ENCODE measurements at places on chromosomes 1 and 21.
A peak's percentile ranks its signal among the peaks of the same experiment; 100 is the strongest.

GRCh38 chr1:1021010-1021919 lies 1.3 kb downstream of the AGRN start:
- peak; percentile 28 for DNase-seq

DNA sequence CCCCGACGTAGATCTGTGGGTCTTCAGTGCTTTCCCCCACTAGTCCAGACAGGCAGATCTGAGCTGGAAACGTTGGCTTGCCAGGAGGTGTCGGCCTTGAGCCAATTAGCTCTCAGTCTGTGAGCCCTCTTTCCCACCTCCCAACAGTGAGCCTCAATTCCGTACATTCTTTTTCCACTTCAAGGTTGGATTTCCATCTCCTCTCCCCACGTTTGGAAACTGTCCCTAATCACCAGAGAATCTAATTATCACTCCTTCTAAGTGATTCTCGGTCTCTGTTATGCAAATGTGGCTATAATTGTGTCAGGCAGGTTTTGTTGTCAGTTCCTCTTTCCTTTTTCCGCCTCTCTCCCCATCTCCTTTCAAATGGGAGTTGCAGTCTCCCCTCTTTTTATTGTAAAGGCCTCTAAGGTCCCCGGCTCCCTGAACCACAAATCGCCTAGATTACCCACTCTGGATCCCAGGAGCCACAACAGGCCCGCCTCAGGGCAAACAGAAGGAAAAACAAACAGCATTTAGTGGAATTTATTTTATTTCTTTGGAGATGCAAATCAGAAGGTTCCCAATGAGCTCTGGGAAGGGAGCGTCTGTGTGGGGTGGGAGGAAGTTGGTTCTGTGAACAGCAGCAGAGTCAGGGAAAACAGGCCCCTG lies 29.4 kb upstream of the LRRN2 start:
- DNase-seq = no peak

GRCh38 chr1:111565968-111566367 lies 53.6 kb upstream of the RAP1A start:
- DNase-seq = no peak

DNA sequence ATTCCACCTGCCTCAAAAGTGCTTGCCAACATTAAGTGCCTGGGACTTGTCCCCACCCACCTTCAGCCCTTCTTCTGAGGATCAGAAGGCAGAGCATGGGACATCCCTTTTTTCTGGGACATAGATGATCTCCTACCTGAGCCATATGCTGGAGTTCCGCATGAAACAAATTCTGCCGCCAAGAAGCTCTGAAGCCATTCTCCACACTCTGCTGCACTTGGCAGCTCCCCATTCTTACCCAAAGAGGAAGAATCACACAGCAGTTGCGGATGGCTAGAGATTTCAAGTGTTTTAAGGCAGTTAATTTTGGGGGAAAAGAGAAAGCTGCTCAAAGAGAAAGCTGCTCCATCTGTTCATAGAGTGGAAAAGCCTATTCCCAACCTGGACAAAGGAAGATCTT lies 197.3 kb upstream of the COA6 start:
- no peak for DNase-seq

DNA sequence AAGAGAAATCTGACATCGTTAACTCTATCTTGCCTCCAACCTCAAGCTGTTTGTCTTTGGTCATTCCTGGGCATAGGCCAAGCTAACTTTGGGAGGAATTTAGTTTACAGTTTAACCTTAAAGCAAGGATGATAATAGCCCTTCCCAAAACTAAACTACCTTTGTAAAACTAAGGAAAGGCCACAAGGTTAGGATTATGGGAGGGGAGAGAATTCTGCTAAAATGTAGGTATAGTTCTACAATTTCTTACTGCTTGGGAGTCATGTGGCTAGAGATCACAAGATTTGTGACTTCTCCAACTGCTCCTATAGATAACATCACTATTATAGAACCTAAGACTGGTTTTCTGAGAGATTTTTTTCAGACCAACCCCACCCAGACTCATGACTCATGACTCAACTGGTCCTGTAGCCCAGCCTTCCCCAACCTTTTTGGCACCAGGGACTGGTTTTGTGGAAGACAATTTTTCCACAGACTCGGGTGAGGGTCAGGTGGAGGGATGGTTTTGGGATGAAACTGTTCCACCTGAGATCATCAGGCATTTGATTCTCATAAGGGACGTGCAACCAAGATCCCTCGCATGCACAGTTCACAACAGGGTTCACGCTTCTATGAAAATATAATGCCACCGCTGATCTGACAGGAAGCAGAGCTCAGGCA lies 70.7 kb upstream of the MUTYH start:
- DNase-seq = no peak

GRCh38 chr1:94738371-94738770 lies 81.8 kb upstream of the SLC44A3 start:
- no peak for DNase-seq

DNA sequence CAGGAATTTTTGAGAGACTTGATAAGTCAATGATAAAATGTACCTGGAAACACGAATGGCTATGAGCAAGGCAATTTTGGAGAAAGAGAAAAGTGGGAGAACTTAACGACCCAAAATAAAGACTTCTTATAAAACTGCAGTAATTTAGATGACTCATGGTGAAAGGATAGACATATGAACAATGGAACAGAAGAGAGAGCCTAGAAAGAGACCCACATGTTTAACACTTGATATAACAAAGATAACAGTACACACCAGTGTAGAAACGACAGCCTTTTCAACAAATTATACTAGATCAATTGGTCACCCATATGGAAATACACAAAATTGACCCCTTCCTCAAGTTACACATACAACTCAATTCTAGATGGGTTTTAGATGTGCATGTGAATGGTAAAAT lies 117.5 kb upstream of the GALNT2 start:
- no peak for DNase-seq

DNA sequence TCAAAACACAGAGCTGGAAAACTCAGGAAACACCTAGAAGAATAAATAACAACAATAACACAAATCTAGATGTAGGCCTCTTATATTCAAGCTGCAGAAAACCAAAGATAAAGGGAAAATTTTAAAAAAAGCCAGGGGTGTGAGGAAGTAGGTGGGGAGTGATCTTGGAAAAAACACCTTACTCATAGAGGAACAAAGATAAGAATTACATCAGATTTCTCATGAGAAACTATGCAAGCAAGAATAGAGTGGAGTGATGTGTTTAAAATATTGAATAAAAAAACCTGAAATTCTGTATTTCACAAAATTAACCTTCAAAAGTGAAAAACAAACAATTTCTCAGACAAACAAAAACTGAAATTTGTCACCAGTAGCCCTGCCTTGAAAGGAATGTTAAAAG lies 265.5 kb upstream of the RGS18 start:
- DNase-seq = no peak

DNA sequence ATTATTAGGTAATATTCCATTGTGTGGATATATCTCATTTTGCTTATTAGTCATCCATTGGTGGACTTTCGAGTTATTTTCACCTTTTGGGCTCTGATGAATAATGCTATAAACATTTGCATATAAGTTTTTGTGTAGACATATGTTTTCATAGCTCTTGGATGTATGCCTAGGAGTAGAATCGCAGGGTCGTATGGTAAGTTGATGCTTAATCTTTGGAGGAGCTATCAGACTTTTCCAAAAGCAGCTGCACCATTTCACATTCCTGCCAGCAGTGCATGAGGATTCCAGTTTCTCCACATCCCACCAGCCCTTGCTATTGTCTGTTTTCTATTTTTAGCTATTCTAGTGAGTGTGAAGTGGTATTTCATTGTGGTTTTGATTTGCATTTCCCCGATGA lies 120.3 kb upstream of the TMEM51 start:
- no peak for DNase-seq

DNA sequence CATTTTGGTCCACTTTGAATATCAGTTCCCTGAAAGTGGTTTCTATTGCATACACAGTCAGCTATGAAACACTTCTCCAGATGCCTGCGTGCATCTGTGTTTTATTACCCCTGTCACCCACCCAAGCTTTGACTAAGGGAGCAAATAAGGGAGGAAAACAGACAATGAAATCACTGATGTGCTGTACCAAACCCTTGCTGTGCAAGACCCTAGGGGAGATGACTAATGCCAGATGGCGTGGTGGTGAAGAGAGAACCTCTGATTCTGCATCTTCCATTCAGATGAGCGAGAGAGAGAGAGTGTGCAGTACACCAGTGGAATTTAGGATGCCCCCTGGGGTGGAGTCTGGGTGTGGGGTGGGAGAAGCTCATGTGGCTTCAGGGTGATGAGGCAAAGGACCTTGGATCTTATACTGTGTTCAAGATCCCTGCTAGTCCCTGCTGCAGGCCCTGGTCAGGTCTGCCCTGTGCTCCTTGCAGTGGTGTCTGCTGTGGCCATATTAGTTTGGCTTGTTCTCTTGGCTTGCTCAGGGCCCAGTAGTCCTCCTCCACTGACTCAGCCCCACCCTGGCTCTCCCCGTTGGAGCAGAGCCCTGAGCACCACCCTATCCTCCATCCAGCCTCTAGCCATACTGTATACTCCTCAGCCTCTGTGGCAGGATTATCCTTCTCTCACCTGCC lies 18.5 kb downstream of the CLCA1 start:
- DNase-seq = no peak

DNA sequence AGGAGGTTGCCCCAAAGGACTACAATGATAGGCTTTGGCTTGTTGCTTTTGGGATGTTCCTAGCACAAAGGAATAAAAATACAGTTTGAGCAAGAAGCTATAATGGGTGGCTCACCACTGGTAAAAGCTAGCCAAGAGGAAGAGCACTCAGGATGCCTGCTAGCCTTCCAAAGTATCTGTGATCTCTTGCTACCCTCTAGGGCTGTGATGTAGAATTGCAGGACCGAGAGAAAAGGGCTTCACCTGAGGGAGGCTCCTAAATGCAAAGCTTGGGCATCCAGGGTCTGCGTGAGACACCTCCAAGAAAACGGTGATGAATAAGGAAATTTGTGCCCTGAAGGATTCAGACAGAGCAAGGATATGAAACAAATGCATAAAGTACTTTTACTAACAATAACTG lies 17.7 kb downstream of the IVL start:
- no peak for DNase-seq

DNA sequence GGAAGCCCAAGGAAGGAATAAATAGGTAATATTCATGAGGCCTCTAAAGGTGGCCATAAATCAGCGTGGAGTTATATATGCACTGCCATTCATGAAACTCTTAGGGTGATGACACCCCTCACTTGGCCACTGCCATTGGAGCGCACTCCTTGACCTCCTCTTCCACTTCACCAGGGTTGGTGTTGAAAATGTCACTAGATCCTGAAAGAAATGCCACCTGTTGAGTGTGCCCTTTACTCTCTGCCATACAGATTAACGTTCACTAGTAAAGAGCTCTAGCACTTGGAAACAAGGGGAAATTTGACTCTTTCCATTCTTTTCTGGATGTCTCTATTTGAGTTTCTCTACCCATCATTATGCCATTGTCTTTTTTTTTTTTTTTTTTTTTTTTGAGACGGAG lies 83.5 kb upstream of the GREM2 start:
- no peak for DNase-seq

DNA sequence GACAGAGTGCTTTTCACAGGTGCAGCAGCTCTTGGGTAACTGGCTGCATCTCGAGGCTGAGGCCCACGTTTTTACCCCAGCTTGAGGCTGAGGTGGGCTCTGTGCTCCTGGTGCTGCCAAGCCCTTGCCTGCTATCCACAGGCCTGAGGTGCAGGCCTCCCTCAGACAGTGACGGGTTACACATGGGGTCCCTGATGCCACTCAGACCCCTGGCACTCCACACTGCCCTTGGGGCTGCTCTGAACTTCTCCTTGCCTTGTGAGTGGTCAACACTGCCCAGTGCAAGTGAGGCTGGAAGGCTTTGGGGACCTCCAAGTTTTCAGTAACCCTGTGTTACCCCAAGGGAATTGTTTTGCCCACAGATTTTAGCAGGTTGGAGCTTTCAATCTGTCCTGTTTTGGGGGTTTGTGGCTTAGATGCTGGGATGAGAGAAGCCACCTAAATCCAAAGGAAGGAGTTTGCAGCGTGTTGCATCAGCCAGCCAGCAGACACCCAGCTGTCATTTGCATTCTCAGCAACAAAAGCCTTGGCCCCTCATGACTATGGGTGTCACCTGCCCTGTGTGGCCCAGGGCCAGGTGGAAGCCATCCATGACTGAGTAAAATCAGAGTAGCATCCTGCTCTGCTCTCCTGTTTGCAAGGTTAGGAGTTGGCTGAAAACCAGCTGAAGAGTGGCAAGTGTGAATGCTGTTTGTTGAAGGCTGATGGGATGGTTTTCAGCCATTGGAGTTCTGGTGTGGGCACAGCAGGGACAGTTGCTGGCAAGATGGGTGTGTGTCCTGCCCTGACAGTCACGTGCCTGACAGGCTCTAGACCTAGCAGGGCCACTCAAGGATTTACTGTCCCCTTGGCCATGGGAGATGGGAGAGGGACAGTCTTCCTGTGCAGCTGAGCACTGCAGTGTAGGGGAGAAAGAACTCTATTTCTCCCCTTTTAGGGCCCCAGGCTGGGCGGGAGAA lies 3.2 kb downstream of the RNF187 start:
- DNase-seq = peak; percentile 92

GRCh38 chr1:110056285-110056683 lies 14.2 kb downstream of the ALX3 start:
- DNase-seq = no peak

GRCh38 chr1:115929881-115930280 lies 46.4 kb upstream of the SLC22A15 start:
- no peak for DNase-seq

DNA sequence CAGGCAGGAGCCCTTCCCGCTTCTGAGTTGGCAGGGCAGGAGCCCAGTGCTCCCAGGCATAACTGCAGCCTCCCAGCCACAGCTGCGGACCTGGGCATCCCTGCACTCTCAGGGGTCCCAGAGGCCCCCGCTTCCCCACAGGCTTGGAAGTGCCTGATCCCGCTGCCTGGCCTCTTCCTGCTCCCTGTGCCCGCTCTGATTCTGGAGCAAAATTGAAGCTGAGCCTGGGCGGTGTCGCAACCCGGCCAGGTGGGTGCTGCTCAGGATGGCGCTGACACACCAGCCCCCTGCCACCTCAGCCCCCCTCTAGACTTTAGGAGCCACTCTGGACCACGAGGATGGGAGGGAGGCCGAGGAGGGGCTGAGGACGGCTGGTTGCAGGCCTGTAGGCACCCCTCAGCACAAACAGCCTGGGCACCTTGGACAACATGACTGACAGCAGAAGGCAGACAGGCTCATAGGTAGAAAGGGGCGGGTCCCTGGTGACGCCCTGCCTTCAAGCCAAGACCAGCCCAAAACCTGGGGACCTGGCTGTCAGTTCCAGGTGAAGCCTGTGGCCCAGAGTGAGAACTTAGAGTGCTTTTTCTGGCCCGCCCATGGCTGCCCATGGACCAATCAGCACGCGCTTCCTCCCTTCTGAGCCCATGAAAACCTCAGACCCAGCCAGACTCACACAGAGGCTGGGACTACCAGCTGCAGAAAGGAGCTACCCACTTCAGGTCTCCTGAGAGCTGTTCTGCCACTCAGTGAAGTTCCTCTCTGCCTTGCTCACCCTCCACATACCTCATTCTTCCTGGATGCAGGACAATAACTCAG lies 7.2 kb downstream of the HLCS start:
- DNase-seq = no peak

- DNase-seq = no peak
Measured at GRCh38 chr1:99326215-99326949, 62.1 kb downstream of the PLPPR4 start.

Measured in NCI-H2081 (cell line).